A673 (cell line): ENCODE measurements at places on chromosomes 11 and 22. TPM values are rescaled to one million over a fixed set of nuclear protein-coding genes. Genes with fewer than 3 reads are reported as not detected.

Gene WBP2NL
- total RNA-seq, result 0.24 TPM in 1 of 2 replicates, not detected in the other

Gene ARRB1
- 37.8 and 62.0 TPM in 2 replicates for total RNA-seq

Gene PTPN5
- 0.21 and 0.26 TPM in 2 replicates for total RNA-seq

Gene NAALAD2
- total RNA-seq, result 3.9 and 4.0 TPM in 2 replicates
